Germinal center (tissue), 1 donor: ENCODE measurements at places on chromosomes 5 and 9.

DNA sequence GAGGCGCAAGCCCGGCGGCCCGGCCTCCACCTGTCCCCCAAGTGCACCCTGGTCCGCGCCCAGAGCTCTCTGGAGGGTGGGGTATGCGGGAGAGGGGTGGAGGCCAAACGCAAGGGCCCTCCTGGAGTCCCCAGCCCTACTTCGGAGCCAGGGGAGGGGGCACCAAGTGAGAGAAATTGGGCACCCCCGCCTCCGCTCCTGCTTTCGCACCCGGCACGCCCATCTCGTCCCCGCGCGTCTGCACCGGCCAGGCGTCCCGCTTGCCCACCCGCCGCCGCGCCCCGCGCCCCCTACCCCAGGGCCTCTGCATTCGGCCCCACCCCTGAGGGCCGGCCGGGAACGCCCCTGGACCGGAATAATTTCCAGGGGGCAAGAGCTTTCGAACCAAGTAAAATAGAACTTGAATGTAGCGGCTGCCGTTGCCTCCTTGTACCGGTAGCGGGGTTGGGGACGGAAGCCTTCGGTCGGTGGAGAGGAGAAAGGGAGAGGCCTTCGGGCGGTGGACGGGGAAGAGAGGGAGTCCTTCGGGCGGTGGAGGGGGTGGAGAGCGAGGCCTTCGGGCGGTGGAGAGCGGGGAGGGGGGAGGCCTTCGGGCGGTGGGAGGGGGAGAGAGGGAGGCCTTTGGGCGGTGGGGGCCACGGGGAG lies 694 bp upstream of the PHPT1 start:
- peak; percentile 56 for DNase-seq

- DNase-seq, result peak; percentile 30
Observed at GRCh38 chr5:180975338-180975737, 13.3 kb upstream of the BTNL3 start.

- no peak for DNase-seq
Observed at GRCh38 chr9:129446828-129447550, 173.9 kb downstream of the C9orf50 start.

DNA sequence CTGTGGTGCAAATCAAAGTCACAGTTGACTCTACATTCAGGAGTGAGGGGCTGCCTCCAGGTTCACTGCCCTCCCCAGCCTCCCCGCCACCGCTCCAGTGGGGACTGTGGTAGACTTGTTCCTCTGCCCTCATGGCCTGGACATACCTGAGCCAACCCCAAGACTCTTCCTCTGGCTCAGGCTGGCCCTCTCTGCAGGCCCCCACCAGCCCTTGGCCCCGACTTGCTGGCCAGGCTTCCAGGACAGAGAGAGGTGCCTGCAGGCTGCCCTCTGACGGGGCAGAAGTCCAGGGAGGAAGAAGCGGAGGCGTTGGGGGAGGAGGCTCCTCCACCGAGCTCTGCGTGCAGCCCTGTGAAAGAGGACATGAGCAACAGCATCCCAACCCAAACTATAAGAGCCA lies 2.8 kb upstream of the SARDH start:
- DNase-seq, result no peak

DNA sequence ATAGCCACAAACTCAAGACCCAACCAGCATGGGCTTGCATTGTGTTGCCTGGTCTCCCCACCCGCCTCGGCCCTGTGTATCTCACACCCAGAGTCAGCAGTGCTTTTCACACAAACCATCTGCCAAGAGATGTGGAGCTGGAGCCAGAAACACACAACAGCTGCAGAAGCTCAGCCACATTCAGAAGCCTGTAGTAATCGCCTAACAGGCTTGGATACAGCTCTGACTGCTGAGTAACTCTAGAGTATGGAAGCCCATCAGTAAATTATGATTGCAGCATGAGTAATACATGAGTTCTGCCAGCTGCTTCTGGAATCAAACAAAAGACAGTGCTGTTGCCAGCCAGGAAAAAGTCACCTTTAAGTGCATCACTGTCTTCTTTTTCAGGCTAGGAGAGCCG lies 16.0 kb downstream of the TEK start:
- no peak for DNase-seq

- no peak for DNase-seq
Observed at GRCh38 chr9:123590499-123590898, 234.5 kb downstream of the CRB2 start.

DNA sequence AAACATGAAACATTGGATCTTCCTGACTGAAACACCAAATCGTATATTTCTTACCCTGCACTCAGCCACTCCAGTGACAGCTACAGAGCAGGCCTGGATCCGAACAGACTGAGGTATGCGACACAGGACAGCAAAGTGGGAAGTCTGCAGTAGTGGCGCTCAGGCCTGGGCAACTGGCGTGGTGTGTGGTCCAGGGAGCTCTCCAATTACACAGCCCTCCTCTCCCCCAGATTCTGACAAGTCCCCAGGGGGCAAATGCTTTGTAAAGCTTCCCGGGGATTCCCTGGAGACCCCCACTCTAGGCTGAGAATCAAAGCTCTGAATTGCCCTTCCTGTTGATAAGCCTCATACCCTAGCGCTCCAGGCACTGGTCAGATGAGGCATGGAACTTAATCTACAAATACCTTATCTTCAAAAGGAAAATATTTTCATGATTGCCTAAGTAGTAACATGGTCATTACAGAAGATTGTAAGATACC lies 104.8 kb upstream of the ERCC6L2 start:
- no peak for DNase-seq
